ENCODE measurements at places on chromosomes 16 and 17.

GRCh38 chr16:29712809-29713208, 33.0 kb downstream of the C16orf54 start:
- DNase-seq = no peak

DNA sequence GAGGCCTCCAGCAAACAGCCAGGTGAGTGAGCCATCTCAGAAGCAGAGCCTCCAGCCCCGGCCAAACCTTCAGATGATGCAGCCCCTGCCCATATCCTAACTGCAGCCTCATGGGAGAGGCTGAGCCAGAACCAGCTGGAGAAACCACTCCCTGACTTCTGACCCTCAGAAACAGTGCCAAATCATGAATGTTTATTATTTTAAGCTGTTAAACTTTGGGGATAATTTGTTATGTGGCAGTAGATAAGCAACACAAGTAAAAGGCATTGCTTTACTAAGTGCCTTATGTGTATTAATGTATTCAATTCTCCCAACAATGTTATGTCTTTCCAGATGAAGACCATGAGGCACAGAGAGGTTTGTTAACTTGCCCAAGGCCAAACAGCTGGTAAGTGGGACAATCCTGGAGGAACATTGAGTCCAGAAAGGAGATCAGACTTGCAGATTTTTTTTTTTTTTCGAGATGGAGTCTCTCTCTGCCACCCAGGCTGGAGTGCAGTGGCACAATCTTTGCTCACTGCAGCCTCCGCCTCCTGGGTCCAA, 59.6 kb downstream of the SOCS1 start:
- no peak for DNase-seq

DNA sequence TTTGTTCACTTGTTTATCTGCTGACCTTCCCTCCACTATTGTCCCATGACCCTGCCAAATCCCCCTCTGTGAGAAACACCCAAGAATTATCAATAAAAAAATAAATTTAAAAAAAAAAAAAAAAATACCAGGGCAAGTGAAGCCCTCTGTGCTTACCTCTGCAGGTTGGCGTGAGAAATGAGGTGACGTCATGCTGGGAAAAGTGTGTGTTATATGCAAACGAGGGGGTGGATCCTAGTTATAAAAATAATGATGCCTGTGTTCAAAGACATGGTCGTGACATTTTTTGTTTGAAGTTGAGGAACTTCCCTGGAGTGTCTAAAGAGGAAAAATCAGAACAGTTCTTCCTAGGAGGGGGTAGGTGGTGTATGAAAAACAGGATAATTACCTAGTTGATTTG, 20.2 kb downstream of the TMC7 start:
- DNase-seq = no peak

DNA sequence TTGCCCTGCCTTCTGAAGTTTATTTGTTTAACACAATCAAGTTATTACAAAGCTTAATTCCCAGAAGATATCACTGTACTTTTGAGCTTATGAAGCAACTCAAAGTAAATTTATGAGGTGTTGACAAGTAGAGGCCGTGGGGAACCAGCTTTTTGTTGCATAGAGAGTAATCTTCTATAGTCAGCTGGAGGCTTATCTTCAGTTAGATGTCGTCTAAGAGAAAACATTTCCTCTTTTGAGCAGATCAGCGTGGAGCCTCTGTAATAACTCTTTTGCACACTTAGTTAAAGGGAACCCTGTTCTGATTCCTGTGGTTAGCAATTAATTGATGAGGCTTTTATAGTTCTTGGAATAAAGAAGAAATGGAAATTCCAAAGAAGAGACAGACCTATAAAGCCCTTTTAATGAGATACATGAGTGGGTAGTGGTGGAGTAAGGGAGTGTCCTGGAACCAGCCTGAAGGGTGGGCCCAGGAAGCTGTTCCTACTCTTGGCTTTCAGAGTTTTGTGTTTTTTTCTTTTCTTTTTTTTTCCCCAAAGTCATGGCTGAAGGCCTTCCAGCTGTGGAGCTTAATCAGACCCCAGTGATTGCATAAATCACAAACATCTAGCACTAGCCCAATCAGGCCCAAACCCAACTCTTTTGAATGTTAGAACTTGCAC, 28.9 kb upstream of the MAP3K14 start:
- no peak for DNase-seq

DNA sequence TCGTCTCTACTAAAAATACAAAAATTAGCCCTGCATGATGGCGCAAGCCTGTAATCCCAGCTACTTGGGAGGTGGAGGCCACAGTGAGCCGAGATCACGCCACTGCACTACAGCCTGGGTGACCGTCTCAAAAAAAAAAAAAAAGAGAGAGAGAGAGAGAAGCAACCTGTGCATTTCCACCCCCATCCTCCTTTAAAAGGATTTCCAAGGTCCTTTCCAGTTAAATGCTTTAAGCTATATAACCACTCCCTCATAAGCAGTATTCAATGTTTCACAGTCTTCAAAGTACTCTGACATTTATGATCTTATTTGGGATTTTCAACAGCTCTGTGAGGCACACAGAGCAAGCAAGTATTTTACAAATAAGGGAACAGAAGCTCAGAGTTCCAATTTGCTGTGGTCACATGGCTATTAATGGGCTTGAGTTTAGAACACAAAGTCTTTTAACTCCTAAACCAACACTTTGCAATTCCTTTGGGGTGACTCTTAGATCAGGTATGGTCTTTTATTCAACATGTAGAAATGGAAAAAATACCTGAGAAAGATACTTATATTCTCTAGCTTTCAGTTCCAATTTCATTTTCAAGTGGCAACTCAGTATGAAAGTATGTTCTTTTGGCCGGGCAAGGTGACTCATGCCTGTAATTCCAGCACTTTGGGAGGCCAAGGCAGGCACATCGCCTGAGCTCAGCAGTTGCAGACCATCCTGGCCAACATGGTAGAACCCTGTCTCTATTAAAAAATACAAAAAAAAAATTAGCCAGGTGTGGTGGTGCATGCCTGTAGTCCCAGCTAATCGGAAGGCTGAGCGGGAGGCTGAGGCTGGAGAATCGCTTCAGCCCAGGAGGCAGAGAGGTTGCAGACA, 31.3 kb downstream of the SPOP start:
- DNase-seq = no peak

DNA sequence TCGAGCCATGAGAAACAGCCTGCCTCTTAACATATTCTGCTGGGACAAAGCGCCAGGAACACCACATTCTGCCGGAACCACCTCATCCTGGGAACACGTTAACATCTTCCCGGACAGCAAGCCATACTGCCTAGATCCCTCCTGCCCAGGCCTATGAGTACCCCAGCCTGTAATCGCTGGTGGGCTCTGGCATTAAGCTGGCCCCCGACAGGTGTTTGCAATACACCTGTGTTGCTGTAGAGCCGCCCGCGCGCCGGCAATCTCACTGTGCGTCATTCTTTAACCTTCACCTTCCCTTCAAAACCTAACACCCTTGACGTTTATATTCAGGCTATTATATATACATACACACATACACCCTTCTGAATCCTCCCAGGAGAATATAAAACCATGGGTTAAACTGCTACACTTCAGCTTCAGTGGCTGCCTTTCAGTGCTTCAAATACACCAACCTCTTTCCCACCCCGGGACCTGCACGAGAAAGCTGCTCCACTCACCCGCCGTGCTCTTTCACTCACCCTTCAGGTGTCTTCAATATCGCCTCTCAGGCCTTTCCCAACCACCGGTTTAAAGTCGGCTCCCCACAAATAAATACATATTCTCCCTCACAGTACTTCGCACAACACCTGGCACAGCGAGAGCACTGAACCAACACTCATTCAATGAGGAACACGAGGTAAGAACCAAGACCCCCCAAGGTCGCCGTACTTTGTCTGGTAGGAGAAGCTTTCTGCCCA, 1.0 kb upstream of the ENDOV start:
- no peak for DNase-seq

- no peak for DNase-seq
Observed at GRCh38 chr17:65163990-65164495, 26.9 kb downstream of the RGS9 start.

DNA sequence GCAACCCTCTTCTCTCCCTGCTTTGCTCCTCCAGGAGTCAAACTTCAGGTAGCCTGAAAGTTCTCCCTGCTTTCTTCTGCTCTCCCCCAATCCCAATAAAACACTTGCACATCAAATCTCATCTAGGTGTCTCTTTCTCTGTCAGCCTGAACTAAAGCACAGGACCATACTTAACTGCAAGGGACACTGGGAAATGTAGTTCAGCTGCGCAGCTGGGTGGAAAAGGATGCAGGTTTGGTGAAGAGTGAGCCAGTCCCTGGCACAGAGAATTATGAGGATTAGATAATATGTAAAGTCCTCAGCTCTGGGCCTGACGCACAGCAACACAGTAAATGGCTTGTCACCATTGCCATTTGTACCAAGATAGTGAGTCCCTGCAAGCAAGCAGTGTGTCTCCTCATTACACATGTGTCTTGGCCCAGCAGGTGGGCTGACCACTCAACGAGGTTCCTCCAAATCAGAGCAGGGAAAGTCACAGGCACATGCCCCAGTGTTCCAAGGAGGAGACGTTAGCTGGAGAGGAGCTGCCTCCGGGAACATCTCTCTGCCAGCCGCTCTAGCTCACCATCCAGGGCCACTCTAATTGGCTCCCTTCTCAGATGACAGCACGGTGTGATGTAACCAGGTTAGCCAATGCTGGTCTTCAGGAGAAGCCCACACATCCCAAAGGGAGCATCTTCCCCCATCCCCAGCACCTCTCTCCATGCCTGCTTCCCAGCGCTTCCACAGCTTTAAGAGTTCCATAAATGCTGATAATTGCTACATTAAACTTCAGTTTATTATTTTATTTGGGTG, 29.7 kb upstream of the IRX3 start:
- DNase-seq = no peak

DNA sequence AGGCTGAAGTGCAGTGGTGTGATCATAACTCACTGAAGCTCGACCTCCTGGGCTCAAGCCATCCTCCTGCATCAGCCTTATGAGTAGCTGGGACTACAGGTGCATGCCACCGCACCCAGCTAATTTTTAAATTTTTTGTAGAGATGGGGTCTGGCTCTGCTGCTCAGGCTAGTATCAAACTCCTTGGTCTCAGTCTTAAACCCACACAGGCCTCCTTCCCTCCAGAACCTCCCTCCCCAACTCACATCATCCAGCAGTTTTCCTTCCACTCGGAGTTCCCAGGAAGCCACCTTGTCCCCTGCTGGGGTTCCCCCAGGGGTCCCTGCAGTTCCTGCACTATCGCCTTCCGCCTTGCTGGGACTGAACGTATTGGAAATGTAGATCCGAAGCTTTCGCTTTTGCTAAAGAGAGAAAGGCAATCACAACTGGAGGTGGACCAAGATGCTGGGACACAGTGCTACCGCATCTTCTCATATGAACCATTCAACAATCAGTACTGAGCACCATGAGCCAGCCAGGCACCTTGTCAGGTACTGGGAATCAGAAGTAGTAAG, 7.2 kb downstream of the SMARCD2 start:
- DNase-seq = no peak

- no peak for DNase-seq
Observed at GRCh38 chr17:39845052-39845846, 18.9 kb downstream of the IKZF3 start.

- no peak for DNase-seq
Observed at GRCh38 chr17:57433452-57433851, 177.1 kb downstream of the MSI2 start.

DNA sequence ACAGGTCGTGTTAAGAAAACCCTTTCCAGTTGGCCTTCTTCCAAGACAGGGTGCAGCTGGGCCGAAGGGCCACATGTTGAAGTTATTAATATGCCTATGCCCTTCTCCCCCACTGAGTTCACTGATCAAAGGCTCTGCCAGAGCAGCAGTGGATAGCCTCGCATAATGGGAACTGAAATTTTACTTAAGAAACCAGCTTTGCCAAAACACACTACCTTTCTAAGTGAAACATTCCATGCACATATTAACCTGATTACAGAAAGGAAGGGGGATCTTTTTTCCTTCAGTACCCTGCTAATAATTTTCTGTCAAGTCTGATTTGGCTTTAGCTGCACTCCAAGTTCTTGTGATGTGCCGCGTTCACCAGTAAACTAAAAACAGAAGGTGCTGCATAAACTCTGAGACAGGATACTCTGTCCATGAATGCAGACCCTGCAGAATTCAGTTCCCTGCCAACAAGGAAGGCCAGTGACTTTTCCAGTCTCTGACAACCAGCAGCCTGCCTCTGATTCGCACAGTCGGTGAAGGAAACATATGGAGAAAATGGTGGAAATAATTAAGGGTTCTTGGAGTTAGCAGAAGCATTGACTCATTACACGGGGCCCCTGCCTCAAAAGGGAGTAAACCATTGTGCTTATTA, 283.8 kb downstream of the ZFHX3 start:
- DNase-seq = no peak

- no peak for DNase-seq
Observed at GRCh38 chr17:5203908-5204294, 12.2 kb upstream of the ZNF594 start.

- DNase-seq = no peak
Observed at GRCh38 chr17:31058976-31059375, 35.8 kb upstream of the NF1 start.

All from kidney (tissue), 22 donors.